ENCODE measurements at places on chromosomes 4 and X.

GRCh38 chrX:24646745-24647182, 383 bp downstream of the PCYT1B start:
- H3K36me3 ChIP-seq: no peaks in the 10 kb centered on the region
- DNase-seq: peak; percentile 9
- no peak overlapping the region for H3K27ac ChIP-seq
- no peaks in the 10 kb centered on the region for H3K4me1 ChIP-seq

GRCh38 chr4:80926891-80927290, 103.6 kb upstream of the BMP3 start:
- H3K27me3 ChIP-seq: no peaks in the 10 kb centered on the region
- no peaks in the 10 kb centered on the region for H3K4me1 ChIP-seq
- no peak overlapping the region for H3K27ac ChIP-seq
- no peak for DNase-seq

- no peak overlapping the region for H3K27ac ChIP-seq
- no peaks in the 10 kb centered on the region for H3K4me1 ChIP-seq
- no peak for DNase-seq
- H3K36me3 ChIP-seq: no peaks in the 10 kb centered on the region
- no peaks in the 10 kb centered on the region for H3K27me3 ChIP-seq
Observed at GRCh38 chr4:102629673-102630072, 128.5 kb downstream of the NFKB1 start.

DNA sequence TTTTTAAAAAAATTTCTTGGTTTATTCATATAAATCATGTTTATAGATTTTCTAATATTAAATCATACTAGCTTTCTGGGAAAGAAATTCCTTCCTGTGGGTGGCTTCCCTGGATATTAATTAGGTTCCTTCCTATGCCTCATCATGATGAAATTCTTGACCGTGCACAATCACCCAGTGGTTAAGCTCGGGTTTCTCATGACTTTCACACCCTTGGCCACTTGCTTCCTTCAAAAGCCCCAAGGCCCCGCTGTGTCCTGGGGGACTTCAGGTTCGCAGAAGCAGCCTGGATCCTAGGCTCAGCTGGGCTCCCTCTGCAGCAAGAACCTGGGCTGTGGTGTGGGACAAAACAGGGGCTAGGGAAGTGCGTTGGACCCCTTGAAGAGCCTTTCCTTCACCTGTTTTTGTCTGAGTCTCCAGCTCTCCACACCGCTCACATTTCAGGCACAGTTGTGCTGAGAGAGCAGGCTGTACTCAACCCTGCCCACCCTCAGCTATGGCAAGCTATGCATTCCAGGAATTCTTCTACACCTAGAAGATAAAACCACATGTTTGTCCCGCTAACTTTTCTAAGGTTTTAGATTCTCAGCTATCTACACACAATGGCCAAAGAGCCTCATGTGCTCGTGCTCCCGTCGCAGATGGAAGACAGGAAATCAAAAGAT, 48.9 kb upstream of the TMSB15B start:
- no peaks in the 10 kb centered on the region for H3K4me1 ChIP-seq
- no peak overlapping the region for H3K27ac ChIP-seq
- DNase-seq: no peak
- H3K4me3 ChIP-seq: no peak overlapping the region
- no peaks in the 10 kb centered on the region for H3K27me3 ChIP-seq

GRCh38 chrX:123801901-123802300, 58.0 kb upstream of the XIAP start:
- H3K4me1 ChIP-seq: no peaks in the 10 kb centered on the region
- no peaks in the 10 kb centered on the region for H3K36me3 ChIP-seq
- H3K4me3 ChIP-seq: no peak overlapping the region

- no peak for DNase-seq
- no peaks in the 10 kb centered on the region for H3K4me1 ChIP-seq
- no peak overlapping the region for H3K27ac ChIP-seq
Observed at GRCh38 chrX:139554991-139555675, 24.6 kb downstream of the F9 start.

- no peaks in the 10 kb centered on the region for H3K27me3 ChIP-seq
- no peak overlapping the region for H3K27ac ChIP-seq
- no peak overlapping the region for H3K4me3 ChIP-seq
- no peaks in the 10 kb centered on the region for H3K36me3 ChIP-seq
- H3K4me1 ChIP-seq: no peaks in the 10 kb centered on the region
- DNase-seq: no peak
Observed at GRCh38 chrX:147072747-147073146, 258.2 kb upstream of the CXorf51A start.

GRCh38 chr4:17173300-17173699, 274.9 kb upstream of the LDB2 start:
- H3K36me3 ChIP-seq: no peaks in the 10 kb centered on the region
- DNase-seq: peak; percentile 48
- peaks cover 1% of the 10 kb centered on the region for H3K4me1 ChIP-seq
- no peak overlapping the region for H3K27ac ChIP-seq
- no peaks in the 10 kb centered on the region for H3K27me3 ChIP-seq

GRCh38 chr4:165464813-165465381, 86.1 kb downstream of the CPE start:
- no peaks in the 10 kb centered on the region for H3K27me3 ChIP-seq
- H3K36me3 ChIP-seq: no peaks in the 10 kb centered on the region
- DNase-seq: no peak
- no peak overlapping the region for H3K27ac ChIP-seq

- H3K4me3 ChIP-seq: no peak overlapping the region
- no peaks in the 10 kb centered on the region for H3K36me3 ChIP-seq
- H3K27me3 ChIP-seq: no peaks in the 10 kb centered on the region
- DNase-seq: no peak
- H3K27ac ChIP-seq: no peak overlapping the region
Observed at GRCh38 chr4:124118061-124118460, 594.5 kb downstream of the ANKRD50 start.

DNA sequence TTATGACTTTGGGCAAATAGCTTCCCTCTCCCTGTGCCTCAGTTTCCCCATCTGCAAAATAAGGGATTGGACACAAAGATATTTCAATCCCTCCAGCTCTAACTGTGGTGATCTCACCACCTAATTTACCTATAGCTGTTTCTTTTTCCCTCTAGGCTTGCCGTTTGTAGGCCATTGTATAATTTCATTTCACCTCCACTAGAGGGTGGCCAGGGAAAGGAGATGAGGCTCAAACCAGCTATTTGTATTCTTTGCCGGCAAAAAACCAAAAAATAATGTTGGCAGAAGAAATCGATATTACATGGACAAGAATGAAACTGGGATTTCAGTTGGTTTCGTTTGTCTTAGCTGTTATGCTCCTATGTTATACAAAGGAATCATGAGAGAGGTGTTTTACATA, 36.1 kb upstream of the DOCK11 start:
- no peak overlapping the region for H3K27ac ChIP-seq
- no peak for DNase-seq
- H3K4me3 ChIP-seq: no peak overlapping the region
- H3K27me3 ChIP-seq: no peaks in the 10 kb centered on the region

DNA sequence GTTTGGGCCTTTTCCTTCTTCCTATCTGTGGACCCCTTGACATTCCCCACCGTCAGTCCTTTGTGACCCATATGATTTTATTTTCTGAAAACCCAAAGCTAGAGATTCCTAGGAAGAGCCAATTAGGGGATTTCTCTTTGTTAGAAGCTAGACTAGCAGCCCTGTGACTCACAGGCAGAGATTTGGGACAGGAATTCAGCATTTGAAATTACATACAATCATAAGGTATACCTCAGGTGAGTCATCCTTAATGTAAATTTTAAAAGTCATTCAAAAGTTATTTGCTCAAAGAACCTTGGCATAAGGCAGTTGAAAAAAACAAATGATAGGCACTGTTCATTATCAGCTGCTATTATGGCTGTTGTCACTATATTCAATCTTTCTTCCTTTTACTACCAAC, 40.6 kb downstream of the USP26 start:
- H3K4me1 ChIP-seq: no peaks in the 10 kb centered on the region
- no peaks in the 10 kb centered on the region for H3K27me3 ChIP-seq
- no peak for DNase-seq
- no peak overlapping the region for H3K4me3 ChIP-seq
- no peaks in the 10 kb centered on the region for H3K36me3 ChIP-seq

DNA sequence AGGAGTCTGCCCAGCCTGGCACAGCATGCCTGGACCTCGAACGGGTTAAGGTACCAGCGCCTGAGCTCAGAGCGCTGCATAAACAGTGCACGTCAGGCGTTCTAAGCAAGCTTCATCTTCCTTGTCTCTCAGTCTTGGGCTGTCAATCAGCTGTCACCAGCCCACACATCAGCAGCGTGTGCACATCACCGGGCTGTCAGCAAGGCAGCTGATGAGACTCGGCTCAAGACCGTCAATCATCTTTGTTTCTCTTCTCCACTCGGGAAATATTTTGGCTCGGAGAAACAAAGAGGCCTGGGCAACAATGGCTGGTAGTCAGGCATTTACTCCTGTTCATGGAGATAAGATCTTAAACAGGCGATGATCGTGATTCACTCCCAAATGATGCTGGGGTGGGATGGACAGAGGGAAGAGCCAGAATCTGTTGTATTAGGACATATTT, 141.3 kb downstream of the LDB2 start:
- no peaks in the 10 kb centered on the region for H3K27me3 ChIP-seq
- no peak overlapping the region for H3K27ac ChIP-seq
- no peak for DNase-seq
- peaks cover 5% of the 10 kb centered on the region for H3K4me1 ChIP-seq

DNA sequence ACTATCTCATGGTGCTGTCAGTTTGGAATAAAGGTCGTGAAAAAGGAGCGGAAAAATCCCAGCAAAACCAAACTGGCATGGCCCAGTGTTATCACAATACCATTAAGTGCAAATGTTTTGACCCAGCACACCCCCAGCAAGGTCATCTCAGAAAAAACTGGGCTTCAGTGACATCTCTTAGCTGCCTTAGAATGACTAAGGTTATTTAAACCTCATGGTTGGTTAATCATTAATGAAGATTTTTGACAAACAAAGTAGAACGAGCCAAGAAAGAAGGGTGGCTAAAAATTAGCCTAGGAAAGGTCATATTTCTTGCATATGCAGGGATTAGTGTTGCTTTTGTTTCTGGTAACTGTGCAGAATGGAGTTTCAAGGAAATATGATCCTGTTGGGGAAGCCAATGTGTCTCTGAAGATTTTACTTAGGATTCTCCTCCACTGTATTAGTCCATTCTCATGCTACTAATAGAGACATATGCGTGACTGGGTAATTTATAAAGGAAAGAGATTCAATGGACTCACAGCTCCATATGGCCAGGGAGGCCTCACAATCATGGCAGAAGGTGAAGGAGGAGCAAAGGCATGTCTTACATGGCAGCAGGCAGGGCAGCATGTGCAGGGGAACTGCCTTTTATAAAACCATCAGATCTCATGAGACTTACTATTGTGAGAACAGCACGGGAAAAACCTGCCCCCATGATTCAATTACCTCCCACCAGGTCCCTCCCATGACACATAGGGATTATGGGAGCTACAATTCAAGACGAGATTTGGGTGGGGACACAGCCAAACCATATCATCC, 83.5 kb downstream of the CHRNA9 start:
- H3K36me3 ChIP-seq: no peaks in the 10 kb centered on the region
- no peak overlapping the region for H3K27ac ChIP-seq
- H3K4me3 ChIP-seq: no peak overlapping the region
- H3K27me3 ChIP-seq: no peaks in the 10 kb centered on the region
- no peak for DNase-seq
- no peaks in the 10 kb centered on the region for H3K4me1 ChIP-seq
